ENCODE measurements at places on chromosomes 3 and 15.

- no peak for DNase-seq
These were observed 313.2 kb upstream of the MME start for GRCh38 chr3:154766765-154767503.

- DNase-seq: no peak
These were observed 7.3 kb upstream of the ISG20 start for GRCh38 chr15:88631464-88632028.

DNA sequence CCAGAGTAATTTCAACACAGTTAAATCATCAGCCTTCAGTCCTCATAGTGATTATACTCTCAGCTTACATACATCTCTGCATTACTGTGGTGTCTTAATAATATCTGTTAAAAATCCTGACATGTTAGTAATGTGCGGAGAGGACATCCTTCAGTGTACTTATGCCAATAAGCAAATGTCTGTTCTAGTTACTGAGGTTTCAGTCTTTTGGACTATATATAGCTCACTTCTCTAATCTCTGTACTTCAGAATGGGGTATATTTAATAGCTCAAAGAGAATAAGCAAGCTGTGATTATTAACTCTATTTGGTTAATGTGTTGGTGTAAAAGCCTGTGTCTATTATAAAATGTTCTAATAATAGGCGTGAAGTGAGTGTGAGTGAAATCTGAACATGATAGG lies 28.9 kb upstream of the OSTN start:
- no peak for DNase-seq

GRCh38 chr3:160027541-160028195 lies 39.0 kb downstream of the IL12A start:
- DNase-seq: no peak
